ENCODE measurements at places on chromosomes 5 and 9.

- no peak for DNase-seq
Measured at GRCh38 chr9:76876098-76876497, 29.8 kb downstream of the PRUNE2 start.

- DNase-seq, result peak; percentile 15
Measured at GRCh38 chr5:95219411-95219810, 65.5 kb downstream of the MCTP1 start.

DNA sequence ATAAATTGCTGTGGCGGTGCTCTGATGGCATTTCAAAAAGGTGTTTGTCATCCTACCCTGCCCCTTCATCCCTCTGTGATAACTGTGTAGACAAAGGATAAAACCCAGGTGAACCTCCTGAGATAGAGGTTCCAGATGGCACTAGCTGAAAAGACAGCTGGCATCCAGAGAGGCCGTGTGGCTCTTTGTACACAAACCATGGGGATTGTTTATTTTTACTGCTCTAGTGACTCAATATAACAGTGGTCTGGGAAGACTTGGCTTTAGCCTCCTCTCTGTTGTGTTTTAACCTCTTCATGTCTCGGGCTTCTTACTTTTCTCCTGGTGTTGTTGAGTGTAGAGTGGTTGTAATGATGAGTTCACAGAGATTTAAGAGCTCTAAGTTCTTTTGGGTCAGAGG, 48.8 kb downstream of the SH3GL2 start:
- peak; percentile 87 for DNase-seq

DNA sequence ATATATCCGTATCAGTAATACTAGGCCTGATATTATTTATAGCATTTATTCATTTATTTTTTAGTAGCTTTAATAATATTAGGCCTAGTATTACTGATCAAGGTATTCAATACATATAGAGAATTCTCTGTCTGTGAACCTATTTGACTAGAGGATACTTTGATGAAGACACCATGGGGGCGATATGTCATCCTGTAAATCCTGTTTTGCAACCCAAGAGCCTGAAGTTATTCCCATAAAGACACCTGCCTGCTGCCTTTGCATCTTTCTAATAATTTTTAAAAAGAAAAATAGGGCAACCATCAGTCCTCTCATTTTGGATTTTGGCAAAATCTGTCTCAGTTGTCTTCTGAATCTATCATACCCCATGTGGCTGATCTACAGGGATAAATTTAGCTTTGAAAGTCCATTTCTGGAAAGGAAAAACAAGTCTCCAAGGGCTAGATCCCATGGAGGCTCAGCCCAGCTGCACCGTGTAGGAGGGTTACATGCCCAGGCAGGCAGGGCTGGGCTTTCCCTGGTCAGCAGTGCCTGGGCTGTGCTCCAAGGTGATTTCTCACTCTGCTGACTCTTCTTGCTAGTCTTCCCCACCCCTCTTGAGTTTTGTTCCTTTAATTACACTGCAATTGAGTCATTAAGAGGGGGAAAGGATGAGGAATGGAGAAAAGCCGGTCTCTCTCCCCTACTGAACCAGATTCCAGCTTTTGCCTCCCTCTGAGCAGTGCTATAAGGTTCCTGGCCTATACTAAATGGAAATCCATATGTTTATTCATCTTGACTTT, 169.0 kb downstream of the TRIM32 start:
- peak; percentile 82 for DNase-seq

GRCh38 chr5:43309637-43310036, 3.6 kb downstream of the HMGCS1 start:
- no peak for DNase-seq

DNA sequence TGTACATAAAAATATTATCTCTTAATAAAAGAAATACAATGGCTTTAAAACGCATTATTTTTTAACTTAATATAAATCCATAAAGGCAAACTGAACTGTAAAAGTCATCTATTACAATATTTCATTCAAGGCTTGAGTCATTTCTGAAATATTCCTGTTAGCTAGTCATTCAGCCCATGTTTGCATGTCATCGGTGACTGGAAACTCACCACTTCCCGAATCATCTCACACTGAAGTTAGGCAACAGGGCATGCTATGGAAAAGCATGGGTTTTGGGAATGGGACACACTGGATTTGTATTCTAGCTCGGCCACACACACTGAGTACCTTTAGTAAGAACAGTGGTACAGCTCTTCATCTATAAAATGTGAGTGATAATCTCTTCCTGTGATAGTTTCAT, 691.1 kb upstream of the C9orf72 start:
- no peak for DNase-seq

- DNase-seq, result no peak
Measured at GRCh38 chr9:134320868-134321471, 5.3 kb upstream of the RXRA start.

DNA sequence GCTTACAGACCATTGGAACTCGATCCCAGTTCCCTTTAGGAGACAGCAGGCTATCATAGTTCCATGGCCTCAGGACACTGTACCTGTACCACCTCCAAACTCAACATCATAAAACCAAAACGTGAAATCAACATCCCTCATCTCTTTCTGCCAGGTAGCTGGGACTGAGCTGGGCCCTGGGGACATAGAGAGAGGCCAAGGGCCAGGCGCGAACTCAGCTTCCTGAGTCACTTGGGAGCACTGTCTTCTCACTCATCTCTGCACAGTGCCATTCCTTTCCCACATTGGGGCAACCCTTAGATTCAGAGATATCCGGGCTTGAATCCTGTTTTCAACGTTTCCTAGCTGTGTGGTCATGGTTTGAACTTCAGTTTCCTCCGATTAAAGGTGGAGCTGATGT, 12.2 kb downstream of the DAB2IP start:
- DNase-seq, result no peak

- no peak for DNase-seq
Measured at GRCh38 chr9:35658968-35659220, 802 bp downstream of the CCDC107 start.

DNA sequence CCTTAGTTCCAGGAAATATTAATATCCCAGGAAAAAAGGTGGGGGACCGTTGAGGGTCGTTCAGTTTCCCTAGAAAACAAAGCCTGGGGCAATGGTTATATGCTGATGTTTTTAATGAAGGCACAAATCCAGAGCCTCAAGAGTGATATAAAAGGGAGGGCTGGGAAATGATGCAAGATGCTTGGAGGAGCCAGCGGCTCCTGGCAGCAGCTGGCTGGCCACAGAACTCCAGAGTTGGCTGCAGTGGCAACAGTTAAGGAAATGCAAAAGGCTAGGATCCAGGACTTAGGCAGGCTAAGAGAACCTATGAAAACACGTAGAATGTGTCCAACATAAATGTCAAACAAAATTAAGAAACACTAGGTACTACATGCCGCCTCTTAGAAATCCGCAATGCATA, 31.0 kb upstream of the B4GALT1 start:
- DNase-seq, result no peak

- DNase-seq, result peak; percentile 85
Measured at GRCh38 chr5:7759257-7759871, 91.6 kb downstream of the CFAP90 start.

- no peak for DNase-seq
Measured at GRCh38 chr5:72394688-72395087, 74.5 kb downstream of the PTCD2 start.

GRCh38 chr9:91273853-91274552, 87.7 kb downstream of the AUH start:
- DNase-seq, result no peak

DNA sequence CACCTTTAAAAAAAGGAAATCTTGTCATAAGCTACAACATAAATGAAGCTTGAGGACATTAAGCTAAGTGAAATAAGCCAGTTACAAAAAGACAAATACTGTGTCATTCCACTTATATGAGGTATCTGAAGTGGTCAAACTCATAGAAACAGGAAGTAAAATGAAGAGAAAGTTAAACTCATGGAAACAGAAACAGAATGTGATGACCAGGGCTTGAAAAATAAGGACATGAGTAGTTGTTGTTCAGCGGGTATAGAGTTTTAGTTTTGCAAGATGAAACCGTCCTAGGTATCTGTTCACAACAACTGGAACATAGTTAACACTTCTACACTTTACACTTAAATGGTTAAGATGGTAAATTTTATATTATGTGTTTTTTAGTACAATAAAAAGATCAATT, 47.8 kb upstream of the SLC1A3 start:
- no peak for DNase-seq

- DNase-seq, result peak; percentile 42
Measured at GRCh38 chr9:36023260-36024048, 13.3 kb upstream of the RECK start.

DNA sequence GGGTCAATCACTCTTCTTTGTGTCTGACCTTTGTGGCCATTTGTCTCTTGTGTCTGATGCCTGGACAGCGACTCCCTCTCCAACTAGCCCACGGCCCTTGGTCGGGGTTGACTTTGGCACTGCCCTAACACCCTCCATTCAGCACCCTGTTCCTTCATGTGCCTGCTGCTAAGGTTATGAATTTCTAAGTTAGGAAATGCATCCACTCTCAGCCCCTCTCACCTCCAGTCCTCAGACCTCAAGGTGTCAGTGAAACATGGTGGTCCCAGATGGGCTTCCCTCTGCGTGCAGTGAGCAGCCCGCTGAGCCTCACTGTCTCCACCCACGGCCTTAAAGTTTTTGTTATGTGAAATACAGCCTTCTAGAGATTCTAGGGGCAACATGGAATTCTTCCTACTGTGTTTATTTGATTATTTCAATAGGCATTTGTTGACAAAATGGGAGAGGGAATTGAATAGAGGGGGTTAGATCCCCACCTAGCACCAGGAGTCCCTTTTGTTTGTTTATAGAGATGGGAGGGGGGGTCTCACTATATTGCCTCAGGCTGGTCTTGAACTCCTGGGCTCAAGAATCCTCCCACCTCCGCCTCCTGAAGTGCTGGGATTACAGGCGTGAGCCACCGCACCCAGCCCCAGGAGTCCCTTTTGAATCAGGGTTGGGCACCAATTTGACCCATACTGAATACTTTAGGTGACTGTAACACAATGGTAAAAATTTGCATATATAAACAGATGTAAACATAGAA, 1.6 kb upstream of the GLIPR2 start:
- no peak for DNase-seq

DNA sequence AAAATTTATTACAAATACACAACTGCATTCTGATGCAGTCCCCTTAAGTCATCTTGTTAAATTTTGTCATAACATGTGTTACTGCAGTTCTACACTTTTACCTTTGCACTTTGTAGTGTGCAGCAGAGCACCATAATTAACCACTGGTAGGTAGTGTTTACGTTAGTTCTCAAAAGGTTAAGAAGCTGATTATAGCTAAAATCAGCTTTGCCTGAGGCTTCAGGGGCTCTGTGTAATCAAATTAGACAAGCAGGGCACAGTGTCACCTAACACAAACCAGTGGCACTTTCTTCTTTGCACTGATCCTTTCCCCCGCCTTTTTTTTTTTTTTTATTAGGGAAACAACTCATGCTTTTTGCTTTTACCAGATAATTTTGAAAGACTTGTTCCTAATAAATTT, 26.1 kb downstream of the POU5F2 start:
- no peak for DNase-seq

GRCh38 chr5:1923766-1924165, 41.0 kb upstream of the IRX4 start:
- no peak for DNase-seq

DNA sequence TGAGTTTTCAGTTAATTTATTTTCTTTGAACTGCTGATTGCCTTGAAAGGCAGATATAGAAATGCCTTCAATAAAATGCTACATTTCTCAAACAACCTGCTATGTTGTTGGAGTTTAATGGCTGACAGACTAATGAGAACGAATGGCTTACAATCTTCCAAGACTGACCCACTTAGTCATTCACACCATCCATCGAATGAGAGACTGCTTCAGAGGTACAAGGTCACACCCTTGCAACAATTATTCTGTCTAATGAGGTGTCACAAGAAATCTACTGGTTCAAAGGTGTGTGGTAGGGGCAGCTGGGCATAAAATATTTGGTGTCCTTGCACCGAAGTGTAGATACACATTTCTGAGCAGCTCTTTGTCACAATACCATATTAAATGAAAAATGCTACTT, 18.3 kb downstream of the PTPRD start:
- no peak for DNase-seq

DNA sequence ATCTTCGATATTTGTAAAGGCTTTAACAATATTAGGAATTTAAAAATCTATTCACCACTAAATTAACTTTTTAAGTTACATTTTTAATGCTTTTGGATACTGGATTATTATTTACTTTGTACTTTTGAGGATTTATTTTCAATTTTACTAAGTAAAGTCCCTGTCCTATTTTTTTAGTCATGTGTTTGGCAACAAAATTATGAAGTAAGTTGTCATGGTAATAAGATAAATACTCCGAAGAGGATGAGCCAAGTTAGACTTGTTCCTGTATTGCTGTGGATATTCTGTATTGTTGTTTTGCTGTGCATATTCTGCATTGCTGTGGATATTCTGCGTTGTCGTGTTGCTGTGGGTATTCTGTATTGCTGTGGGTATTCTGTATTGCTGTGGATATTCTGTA, 210.1 kb downstream of the MTRR start:
- DNase-seq, result no peak

DNA sequence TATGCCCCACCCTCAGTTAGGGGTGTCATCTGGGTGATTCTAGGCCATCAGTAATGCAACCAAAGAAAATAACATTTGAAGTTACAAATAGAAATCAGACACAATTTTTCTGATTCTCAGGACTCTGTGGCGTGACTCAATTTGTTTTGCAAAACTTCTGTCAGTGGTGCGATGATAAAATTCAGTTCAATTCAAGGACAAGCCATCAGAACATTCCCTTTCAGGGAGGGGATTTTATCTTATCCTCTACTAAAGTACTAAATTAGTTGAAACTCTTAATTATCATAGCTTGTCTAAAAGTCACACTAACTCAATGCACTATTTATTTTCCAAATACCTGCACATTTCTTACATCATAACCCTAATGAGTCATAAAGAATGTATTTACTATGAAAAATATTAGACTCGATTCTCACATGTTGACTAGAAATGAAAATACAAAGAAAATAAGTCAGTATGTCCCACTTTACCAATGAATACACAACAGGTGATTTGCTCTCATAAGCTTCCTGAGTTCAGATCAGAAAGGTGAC, 28.2 kb downstream of the HTR4 start:
- DNase-seq, result no peak

DNA sequence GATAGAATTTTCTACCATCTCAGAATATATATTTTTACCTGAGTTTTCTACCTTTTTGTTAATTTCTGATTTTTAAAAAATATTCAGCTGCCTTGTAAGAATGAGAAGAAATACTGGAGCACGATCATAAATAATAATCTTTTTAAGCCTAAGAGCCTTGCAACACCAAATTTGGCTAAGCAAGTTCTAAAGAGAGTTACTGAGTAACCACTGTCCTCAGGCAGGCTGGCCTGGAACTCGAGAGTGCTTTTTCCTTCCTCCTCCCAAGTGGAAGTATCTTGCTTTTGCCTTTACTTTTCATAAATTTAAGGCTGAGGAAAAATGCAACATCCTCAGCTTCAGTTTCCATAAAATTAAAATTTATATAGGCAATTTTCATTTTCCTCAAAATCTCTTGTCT, 21.0 kb downstream of the GLRX start:
- no peak for DNase-seq

GRCh38 chr5:130268489-130268888, 364.2 kb downstream of the CHSY3 start:
- no peak for DNase-seq

- no peak for DNase-seq
Measured at GRCh38 chr9:23777328-23777727, 48.7 kb downstream of the ELAVL2 start.
